Activated T-helper 1 cell treated with anti-CD3 and anti-CD28 coated beads, Interleukin-12 subunit alpha, Interleukin-12 subunit beta, Interleukin-2, Interleukin-4 antibody, amounts not matched to agents 30 ng/mL and 10 ng/mL and 1 ng/mL, durations not matched to agents 14 hours and 24 hours and 36 hours (primary cell): ENCODE measurements at places on chromosomes 12 and 14. TPM values are rescaled to one million over a fixed set of nuclear protein-coding genes. Genes with fewer than 3 reads are reported as not detected.

Gene TMEM229B
- 1.7 and 1.8 TPM in 2 replicates for total RNA-seq

Gene IL22
- total RNA-seq: 3.4 TPM in 2 replicates

Gene KRT7
- total RNA-seq: 15.5 and 21.2 TPM in 2 replicates

Gene RAB15
- 5.7 and 6.0 TPM in 2 replicates for total RNA-seq

Gene RFLNA
- not detected in 2 replicates for total RNA-seq

GRCh38 chr12:16955083-16955657 is 349.2 kb upstream of the LMO3 start:
- no peaks in the 10 kb centered on the region for H3K27me3 ChIP-seq
- H3K27ac ChIP-seq: no peak overlapping the region

DNA sequence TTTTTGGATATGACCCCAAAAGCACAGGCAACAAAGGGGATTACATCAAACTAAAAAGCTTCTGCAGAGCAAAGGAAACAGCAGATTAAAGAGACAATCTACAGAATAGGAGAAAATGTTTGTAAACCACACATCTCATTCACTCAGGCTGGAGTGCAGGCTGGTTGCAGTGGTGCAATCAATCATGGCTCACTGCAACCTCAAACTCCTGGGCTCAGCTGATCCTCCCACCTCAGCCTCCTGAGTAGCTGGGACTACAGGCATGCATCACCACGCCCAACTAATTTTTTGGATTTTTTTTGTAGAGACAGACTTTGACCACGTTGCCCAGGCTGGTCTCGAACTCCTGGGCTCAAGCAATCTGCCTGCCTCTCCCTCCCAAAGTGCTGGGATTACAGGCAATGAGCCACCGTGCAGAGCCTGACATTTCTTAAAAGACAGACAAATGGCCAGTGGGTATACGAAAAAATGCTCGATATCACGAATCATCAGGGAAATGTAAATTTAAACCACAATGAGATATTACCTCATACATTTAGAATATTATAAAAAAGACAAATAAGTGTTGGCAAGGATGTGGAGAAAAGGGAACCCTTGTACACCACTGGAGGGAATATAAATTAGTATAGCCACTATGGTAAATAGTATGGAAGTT is 9.8 kb downstream of the NCKAP5L start:
- peaks cover 3% of the 10 kb centered on the region for H3K27me3 ChIP-seq
- no peak overlapping the region for H3K4me3 ChIP-seq
- peaks cover 10% of the 10 kb centered on the region for H3K4me1 ChIP-seq
- H3K36me3 ChIP-seq: no peaks in the 10 kb centered on the region
- no peak for DNase-seq
- H3K27ac ChIP-seq: no peak overlapping the region
